H1 (cell line): ENCODE measurements at places on chromosomes 5 and 9.

- H3K27ac ChIP-seq: no peak overlapping the region
- no peak for DNase-seq
- no peaks in the 10 kb centered on the region for H3K4me1 ChIP-seq
- H3K4me3 ChIP-seq: no peak overlapping the region
Measured at GRCh38 chr5:79107020-79107796, 4.4 kb upstream of the BHMT start.

- H3K27me3 ChIP-seq: no peaks in the 10 kb centered on the region
- no peak overlapping the region for H3K27ac ChIP-seq
- no peak for DNase-seq
- H3K4me3 ChIP-seq: no peak overlapping the region
Measured at GRCh38 chr9:116422119-116422979, 264.8 kb upstream of the TRIM32 start.

DNA sequence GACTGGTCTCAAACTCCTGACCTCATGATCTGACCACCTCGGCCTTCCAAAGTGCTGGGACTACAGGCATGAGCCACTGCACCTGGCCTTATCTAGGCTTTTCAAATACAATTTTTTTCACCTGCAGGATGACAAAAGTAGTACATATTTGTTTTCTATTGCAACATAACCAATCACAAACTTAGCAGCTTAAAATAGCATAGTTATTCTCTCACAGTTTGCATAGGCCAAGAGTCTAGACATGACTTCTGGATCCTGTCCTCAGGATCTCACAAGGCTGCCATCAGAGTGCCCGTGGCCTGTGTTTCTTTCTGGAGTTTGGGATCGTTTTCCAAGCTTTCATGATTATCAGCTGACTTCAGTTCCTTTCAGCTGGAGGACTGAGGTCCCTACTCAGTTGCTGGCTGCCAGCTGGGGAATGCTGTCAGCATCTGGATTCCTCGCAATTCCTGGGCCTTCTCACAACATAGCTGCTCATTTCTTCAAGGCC lies 348.9 kb downstream of the ARHGEF28 start:
- H3K27me3 ChIP-seq: no peaks in the 10 kb centered on the region
- no peak for DNase-seq
- H3K36me3 ChIP-seq: no peaks in the 10 kb centered on the region
- no peak overlapping the region for H3K27ac ChIP-seq

DNA sequence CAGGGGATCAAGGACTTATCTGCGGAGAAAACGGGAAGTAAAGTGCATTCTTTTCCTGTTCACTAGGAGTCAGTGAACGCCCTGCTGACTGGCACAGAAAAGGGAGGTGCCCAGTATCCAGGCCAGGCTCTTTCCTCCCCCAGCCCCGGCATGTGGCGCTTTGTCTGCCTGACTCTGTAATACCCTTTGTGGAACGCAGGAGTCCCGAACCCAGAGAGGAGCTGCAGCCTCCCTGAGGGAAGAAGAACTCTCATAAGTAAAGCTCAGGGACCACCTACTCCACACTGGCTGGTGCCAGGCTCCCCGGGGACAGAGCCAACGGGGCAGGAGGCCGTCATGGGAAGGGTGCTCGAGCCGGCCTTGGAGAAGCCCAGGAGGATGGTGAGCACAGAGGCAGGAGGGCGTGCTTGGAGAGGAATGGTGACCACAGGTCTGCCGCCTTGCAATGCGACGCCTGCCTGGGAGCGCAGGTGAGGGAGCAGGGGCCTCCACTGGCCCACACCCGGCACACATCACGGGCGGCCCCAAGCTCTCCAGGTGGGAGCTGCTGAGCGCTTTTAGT lies 31.5 kb downstream of the VAV2 start:
- H3K36me3 ChIP-seq: no peaks in the 10 kb centered on the region
- H3K27ac ChIP-seq: no peak overlapping the region
- no peak for DNase-seq
- H3K4me3 ChIP-seq: no peak overlapping the region
- H3K4me1 ChIP-seq: peaks cover 53% of the 10 kb centered on the region

DNA sequence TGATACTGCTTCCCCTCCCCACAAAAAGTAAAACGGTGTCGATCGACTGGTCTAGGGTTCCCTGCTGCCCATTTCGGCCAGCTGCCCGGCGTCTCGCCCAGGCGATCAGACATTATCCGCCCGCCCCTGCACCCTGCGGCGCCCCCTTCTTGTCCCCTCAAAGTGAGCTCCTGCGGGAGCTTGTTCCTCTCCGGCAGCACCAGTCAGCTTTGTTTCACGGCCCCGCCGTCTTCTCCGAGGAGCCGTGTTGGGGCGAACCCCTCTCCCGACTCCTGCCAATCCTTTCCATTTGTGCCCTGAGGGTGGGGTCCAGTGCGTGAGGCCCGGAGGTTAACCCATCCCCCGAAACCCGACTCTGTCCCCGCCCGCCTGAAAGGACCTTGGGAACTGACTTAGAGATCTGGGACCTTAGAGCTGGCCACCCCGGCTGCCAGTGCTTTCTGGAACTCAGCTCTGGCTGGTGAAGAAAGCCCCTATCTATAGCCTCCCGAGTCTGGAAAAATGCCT lies 518 bp downstream of the UBE2B start:
- no peaks in the 10 kb centered on the region for H3K36me3 ChIP-seq
- H3K4me3 ChIP-seq: peak overlapping the region; percentile 83

GRCh38 chr5:117411701-117412100 lies 837.1 kb upstream of the SEMA6A start:
- no peak overlapping the region for H3K27ac ChIP-seq
- no peaks in the 10 kb centered on the region for H3K4me1 ChIP-seq
- DNase-seq: no peak
- no peak overlapping the region for H3K4me3 ChIP-seq

- H3K27ac ChIP-seq: no peak overlapping the region
- peaks cover under 1% of the 10 kb centered on the region; the same call in 1 of the 2 replicates for H3K36me3 ChIP-seq
- H3K4me1 ChIP-seq: no peaks in the 10 kb centered on the region
- H3K4me3 ChIP-seq: no peak overlapping the region
Measured at GRCh38 chr9:127500399-127500798, 49.1 kb downstream of the LRSAM1 start.

DNA sequence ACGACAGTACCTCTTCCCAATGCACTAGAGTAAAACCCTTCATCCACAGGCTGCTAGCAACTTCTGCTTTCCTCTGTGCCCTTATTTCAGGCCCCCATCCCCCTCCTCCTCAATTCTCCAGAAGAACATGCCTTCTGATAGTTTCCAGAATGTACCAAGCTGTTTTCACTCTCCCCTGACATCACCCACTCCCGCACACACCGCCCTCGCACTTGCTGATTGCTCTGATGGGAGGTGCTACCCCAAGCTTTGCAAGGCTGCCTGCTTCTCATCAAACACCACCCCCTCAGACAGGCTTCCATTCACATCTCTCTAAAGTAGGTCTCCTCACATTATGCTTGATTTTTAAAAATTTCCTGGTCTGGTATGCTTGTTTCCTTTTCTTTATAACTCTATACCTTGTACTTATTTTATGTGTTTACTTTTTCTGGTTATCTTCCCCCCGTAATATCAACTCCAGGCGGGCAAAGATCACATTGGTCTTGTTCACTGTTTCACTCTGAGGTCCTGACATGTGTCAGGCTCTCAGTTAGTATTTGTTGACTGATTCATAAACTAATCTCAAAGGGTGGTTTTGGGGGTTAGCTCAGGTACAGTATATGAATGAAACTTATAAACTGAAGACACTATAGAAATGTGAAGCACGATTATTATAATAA lies 91.0 kb upstream of the C9orf72 start:
- no peaks in the 10 kb centered on the region for H3K27me3 ChIP-seq
- H3K36me3 ChIP-seq: no peaks in the 10 kb centered on the region
- DNase-seq: no peak

DNA sequence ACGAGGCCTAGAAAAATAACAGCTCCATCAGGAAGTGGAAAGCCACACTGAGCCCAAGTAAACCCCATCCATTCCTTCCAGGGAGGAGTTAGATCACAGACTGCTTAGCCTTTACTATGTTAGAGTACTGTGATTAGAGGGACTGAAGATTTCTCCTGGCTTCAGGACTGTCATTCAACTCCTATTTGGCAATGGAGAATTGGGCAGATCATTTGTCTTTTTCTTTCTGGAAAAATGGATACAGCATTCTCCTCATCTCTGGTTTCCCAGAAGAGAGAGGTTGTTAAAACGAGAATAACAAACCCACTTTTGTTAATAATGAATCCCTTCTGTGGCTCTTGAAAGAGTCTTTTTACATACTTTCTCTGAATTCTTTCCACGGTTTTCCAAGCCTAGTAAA lies 150.4 kb downstream of the GABRB2 start:
- DNase-seq: no peak
- no peak overlapping the region for H3K4me3 ChIP-seq
- peaks cover 4% of the 10 kb centered on the region for H3K4me1 ChIP-seq
- H3K27me3 ChIP-seq: no peaks in the 10 kb centered on the region
- no peaks in the 10 kb centered on the region for H3K36me3 ChIP-seq
- H3K27ac ChIP-seq: no peak overlapping the region

GRCh38 chr9:20271096-20271495 lies 351.2 kb downstream of the MLLT3 start:
- DNase-seq: no peak
- no peak overlapping the region for H3K4me3 ChIP-seq
- H3K4me1 ChIP-seq: no peaks in the 10 kb centered on the region
- no peak overlapping the region for H3K27ac ChIP-seq
- no peaks in the 10 kb centered on the region for H3K27me3 ChIP-seq
- no peaks in the 10 kb centered on the region; the same call in 1 of the 2 replicates for H3K36me3 ChIP-seq

DNA sequence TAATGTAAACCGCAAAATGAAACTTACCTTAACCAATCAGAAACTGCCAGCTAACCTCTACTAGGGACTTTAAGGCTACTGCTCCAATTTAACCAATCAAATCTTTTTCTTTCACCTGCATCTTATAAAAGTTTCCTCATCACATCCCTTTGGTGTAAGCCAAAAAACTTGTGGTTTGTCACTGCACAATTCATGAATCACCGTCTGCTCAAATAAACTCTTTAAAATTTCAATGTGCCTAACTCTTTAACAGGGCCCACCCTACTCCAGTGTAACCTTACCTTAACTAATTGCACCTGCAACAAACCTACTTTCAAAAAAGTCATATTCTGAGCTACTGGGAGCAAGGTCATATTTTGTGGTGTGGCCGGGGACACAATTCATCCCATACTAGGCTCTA lies 172.2 kb upstream of the GRAMD2B start:
- no peak for DNase-seq
- H3K4me3 ChIP-seq: no peak overlapping the region
- no peaks in the 10 kb centered on the region for H3K36me3 ChIP-seq
- no peaks in the 10 kb centered on the region for H3K4me1 ChIP-seq

DNA sequence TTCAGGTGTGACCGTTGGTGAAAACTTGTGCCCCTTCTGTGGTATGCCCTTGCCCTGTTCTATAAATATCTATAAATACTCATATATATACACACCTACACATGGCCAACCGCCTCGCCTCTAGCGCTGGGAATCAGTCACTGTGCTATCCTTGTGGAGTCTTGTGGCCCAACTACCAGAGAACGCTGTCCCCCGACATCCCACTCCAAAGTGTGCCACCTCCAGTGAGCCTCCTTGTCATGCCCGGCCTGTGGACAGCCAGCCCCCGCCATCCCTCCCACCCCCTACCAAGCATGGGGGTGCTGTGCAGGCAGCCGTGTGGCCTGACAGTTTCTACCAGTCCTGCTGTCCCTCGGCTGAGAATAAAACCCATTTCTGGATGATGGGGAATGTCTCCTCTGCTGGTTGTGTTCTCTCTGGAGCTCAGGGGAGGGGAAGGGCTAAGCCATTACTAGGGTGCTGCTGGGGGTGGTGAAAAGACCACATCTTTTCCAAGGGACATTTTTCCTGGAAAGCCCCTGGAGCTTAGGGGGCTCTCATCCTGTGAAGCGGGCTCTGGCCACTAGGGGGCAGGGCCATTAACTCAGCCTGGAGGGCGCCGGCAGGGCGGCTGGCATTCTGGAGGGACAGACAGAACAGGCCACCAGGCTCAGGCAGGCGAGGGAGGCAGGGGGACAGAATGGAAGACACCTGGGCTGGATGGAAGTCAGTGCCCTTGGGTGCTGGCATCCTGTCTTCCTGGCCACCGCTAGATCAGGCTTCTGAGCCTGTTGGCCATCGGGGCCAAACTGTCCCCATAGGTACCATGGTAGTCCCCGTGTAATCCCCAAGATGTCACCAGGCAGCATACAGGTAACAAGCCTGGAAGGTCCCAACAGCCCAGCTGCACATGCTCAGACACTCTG lies 20.7 kb downstream of the GOLGA2 start:
- H3K4me3 ChIP-seq: no peak overlapping the region
- H3K27ac ChIP-seq: no peak overlapping the region
- no peaks in the 10 kb centered on the region for H3K4me1 ChIP-seq
- H3K36me3 ChIP-seq: peaks cover 19% of the 10 kb centered on the region
- no peak for DNase-seq

DNA sequence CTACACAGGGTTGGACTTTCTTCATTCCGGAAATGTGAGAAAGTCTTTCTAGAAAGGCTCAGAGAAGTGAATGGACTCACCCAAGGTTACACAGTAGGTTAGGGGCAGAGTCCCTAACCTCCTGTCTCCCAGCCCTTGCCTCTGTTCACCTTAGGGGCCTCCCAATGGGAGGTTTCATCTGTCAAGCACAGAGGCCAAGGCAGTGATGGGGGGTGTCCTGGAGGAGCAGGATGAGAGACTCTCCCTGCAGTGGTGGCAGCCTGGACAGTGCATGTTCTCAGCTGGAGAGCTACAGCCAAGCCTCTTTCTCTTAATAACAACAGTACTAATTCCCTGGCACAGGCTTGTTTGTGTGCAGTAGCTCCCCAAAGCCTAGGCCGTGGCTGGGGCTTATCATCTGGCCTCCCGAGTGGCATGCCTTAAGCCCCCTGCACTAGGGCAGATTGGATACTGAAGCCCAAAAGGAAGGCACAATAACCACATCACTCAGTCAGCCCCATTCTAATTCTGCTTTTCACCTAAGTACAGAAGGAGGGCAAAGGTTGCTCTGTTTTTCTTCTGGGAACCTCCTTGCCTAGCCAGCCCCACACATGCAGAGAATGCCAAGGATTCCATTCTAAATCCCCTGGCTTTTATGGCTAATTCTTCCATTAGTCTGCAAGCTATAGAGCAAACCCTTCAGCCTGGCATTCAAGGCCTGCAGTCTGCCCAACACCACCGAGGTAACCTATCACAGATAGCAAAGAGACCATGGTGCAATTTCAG lies 50.2 kb upstream of the XPA start:
- no peak for DNase-seq
- H3K27ac ChIP-seq: no peak overlapping the region
- no peaks in the 10 kb centered on the region for H3K36me3 ChIP-seq

- H3K4me3 ChIP-seq: no peak overlapping the region
- no peak overlapping the region for H3K27ac ChIP-seq
- H3K27me3 ChIP-seq: peaks cover 46% of the 10 kb centered on the region
- no peaks in the 10 kb centered on the region for H3K36me3 ChIP-seq
- DNase-seq: no peak
Measured at GRCh38 chr5:77842243-77842642, 66.1 kb upstream of the TBCA start.
